ENCODE measurements at places on chromosomes 16 and 17.

GRCh38 chr17:80254396-80255251 is 6.0 kb upstream of the RNF213 start:
- DNase-seq: peak; percentile 94

DNA sequence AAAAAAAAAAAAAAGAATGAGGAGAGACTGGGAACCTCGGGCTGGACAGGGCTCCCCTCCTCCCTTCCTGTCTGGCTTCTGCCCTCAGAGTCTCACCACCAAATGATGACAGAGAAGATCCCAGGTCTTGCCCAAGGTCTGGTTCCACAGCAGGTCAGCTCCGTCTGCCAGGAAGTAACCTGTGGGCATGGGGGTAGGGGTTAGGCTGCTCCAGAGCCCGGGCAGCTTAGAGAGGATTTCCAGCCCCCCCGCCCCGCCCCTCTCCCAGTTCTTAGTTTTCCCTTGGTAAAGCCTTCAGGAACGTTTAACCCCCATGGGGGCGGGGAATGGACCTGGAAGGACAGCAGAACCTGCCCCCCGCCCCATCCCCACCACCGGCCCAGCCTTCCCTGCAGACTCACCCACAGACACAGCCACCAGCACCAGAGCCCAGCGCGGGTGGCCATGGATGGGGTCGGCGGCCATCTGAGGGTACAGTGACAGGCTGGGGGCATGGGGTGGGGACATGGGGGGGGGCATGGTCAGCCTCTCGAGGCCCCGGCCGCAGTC is 700 bp downstream of the TLCD2 start:
- no peak for DNase-seq

DNA sequence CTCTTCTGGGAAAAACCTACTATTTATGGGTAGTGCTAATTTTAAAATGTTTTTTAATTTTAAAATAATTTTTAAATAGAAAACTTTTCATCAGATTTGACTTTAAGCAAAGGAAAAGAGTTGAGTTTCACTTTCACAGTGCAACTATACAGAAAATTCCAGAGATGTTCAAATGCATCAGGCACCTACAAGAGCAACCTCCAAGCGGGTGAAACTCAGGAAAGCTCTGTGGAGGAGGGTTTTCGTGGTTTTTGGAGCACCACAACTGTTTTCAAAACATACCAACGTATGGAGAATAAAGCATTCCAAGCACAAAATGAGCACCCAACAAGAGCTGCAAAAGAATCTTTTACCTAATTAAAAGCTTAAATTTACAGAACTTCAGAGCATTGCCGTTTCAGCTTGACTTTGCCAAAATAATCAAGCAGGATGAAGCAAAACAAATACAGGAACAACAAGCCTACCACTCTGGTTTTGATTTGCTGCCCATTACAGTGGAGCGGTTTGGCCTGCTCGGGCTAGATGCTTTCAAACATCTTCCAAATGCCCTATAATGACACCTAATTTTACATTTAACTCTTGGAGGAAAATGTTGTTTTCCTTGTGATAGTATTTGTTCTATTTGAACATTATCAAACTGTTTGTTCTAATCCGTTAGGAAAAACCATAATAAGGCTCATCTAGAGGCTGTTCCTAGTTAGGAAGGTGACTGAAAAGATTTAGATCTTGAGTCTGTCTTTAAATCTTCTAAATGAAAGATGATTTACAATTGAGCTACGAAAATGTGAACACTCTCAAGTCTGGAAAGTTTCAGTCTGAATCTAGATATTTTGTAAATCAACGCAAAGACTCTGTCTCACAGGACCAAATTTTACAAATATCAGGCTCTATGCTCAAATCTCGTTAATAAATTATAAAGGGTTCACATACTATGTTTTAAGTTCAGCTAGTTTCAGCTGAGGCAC is 34.5 kb downstream of the NACA2 start:
- no peak for DNase-seq

- peak; percentile 57 for DNase-seq
These were observed 5.2 kb downstream of the USP7 start for GRCh38 chr16:8958344-8959167.

DNA sequence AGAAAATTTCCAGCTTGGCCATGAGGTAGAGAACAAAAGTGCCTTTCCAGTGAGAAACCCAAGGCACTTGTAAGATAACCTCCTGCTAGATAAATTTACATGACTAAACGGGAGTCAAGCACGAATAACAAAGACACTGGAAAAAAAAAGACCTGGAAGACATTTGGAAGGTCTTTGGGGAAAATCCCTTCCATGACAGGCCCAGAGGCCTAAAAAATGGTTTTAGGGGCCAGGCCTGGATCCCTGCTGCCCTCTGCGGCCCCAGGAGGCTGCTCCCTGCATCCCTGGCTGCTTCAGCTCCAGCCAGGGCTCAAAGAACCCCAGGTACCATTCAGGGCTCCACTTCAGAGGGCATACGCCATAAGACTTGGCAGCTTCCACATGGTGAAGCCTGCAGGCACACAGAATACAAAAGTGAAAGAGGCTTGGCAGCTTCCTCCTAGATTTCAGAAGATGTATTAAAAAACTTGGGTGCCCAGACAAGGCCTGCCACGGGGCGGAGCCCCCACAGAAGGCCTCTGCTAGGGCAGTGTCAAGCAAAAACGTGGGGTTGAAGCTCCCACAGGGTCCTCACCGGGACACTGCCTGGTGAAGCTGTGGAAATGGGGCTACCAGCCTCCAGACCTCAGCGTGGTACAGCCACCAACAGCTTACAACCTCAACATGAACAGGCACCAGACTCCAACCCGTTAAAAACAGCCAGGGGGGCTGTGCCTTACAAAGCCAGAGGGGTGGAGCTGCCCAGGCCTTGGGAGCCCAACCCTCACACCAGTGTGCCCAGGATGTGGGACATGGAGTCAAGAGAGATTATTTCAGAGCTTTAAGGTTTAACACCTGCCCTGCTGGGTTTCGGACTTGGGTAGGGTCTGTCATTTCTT is 77.1 kb downstream of the SDK2 start:
- peak; percentile 35 for DNase-seq

DNA sequence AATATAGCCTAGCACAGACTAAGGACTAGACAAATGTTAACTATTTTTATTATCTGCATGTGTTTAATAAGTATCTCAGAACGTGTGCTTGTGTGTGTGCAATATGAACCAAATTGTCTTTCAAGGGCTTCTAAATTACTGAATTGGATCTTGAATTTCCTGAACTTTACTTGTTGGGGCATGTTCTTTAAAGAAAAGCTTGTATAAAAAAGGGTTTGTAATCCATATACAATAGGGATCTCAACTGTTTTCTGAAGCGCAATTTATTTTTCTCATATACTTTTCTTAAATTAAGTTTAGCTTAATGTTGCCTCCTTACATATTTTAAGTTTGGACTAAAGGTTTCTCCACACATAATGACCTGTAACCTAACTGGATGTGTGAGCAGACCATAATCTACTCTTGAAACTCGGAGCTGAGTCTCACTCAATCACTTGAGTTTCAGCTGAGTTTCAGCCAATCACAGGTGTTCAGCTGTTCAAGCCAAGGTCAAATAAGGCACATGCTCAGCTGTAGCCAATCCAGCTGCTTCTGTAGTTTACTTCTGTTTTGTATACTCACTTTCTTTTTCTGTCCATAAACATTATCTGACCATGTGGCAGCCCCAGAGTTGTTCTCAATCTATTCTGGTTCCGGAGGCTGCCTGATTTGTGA is 72.3 kb downstream of the CDK5R1 start:
- no peak for DNase-seq

GRCh38 chr17:74361230-74362068 is at the start of gene BTBD17:
BTBD17 (minus strand) TSS chr17:74361868; CDS start chr17:74361819, 49 bp downstream.
- DNase-seq: peak; percentile 46

DNA sequence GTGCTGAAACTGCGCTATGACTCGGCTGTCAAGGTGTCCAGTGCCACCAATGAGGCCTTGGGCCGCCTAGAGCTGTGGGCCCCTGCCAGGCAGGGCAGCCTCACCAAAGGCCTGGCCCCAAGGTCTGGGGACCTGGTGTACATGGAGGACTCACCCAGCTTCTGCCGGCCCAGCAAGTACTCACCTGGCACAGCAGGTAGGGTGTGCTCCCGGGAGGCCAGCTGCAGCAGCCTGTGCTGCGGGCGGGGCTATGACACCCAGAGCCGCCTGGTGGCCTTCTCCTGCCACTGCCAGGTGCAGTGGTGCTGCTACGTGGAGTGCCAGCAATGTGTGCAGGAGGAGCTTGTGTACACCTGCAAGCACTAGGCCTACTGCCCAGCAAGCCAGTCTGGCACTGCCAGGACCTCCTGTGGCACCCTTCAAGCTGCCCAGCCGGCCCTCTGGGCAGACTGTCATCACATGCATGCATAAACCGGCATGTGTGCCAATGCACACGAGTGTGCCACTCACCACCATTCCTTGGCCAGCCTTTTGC is 25.0 kb downstream of the WNT9B start:
- no peak for DNase-seq

DNA sequence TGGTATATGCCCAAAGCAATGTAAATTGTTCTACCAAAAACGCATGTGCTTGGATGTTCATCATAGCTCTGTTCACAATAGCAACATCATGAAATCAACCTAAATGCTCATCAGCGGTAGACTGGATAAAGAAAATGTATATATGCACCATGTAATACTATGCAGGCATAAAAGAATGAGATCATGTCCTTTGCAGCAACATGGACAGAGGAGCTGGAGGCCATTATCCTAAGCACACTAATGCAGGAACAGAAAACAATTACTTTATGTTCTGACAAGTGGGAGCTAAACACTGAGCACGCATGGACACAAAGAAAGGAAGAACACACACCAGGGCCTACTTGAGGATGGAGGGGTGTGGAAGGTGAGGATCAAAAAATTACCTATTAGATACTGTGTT is 33.7 kb downstream of the TANC2 start:
- no peak for DNase-seq

GRCh38 chr17:64186171-64187092 is 56.5 kb upstream of the ERN1 start:
- no peak for DNase-seq

- no peak for DNase-seq
These were observed 53.7 kb downstream of the PLD6 start for GRCh38 chr17:17152385-17152784.

DNA sequence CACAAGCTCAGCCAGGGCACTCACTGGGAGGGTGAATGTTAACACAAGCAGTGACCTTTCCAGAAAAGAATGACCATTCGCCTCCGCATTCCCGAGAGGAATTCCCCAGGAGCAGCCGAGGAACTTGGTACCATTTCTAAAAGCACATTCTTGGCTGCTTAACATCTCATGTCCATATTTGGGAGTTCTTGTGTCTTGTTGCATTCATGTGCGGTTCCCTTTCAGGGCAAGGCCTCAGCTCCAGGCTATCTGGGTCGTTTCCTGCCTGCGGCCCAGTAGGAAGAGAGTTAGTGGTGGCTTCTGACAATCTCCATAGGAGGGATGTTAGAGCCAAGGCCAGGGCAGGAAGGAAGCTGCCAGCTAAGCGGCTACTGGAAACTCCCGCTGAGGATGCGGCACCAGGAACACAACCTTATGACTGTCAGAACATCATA is 27.8 kb upstream of the MEAK7 start:
- peak; percentile 73 for DNase-seq

GRCh38 chr16:57739756-57740422 is 4.3 kb downstream of the KATNB1 start:
- no peak for DNase-seq

DNA sequence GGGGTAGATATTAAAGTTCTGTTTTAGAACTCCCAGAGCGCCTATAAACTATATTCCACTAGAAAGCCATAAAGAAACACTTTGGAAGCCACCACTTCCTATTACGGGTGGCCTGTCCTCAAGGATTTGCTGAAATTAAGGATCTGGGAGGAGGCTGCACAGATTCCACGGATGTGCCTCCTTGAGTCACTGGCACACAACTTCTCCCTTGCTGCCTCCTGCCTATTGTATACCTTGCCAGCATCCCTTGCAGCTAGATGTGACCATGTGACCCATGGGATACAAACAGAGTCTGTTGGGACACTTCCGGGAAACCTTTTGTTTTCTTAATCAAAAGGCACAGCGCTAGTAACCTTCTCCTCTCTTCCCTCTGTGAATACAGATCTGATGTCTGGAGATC is 263.0 kb downstream of the C16orf95 start:
- no peak for DNase-seq

DNA sequence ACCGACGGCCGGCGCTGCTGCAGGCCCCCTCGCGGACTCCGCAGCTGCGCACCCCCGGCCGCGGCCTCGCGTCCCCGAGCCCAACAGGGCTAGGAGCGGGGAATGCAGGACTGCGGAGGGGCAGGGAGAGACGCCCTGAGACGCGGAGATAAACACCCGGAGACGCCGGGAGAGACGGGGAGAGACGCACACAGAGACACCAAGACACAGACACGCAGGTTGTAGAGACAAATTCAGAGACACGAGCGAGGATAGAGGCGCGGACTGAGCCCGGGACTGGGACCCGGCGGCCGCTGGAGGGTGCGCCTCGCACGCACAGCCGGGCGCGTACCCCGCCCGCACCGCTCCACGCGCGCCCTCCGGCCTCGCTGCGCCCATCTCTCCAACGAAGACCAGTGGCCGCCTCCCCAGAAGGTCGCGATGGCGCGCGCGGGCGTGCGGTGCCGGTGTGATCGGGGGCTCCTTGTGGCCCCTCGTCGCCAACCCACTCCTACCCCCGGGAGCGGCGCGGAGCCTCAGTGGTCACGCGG is 902 bp downstream of the STAC2 start:
- no peak for DNase-seq

- no peak for DNase-seq
These were observed 81.6 kb upstream of the XYLT1 start for GRCh38 chr16:17552351-17552750.

DNA sequence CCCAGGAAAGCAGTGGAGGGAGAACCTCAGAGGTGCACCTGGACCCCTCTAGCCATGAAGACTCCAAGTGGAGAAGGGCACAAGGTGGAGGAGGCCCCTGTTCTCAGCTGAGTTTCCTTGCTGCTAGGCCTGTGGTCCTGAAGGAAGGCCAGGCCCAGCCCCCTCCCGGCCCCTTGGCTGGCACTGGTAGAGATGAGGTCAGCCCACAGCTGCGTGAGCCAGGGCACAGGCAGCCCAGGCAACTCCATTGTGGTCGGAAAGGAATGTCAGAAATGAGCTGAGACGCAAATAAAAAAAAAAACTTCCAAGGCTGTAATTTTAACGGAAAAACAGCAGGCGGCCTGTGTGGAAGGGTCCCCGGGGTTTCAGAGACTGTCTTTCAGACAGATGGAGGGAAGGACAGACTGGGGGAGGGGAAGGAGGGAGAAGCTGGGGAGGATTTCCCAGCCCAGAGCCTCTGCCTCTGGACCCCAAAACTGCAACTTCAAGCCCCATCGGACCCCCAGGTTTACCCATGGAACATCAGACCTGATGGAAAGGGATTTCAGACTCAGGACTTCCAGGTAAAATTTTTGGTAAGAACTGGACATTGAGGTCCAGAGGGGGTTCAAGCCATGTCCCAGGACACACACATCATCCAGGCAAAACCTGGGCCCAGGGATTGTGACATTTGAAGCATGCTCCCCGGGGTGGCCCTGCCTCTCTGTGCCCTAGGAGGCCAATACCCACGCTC is 25.6 kb upstream of the MRPS23 start:
- peak; percentile 40 for DNase-seq

- DNase-seq: peak; percentile 93
These were observed at the start of gene RAP1GAP2 for GRCh38 chr17:2796164-2797125. RAP1GAP2 (plus strand) TSS chr17:2796438; CDS start chr17:2796528, 90 bp downstream.
